ENCODE measurements at places on chromosomes 4 and X. TPM values are rescaled to one million over a fixed set of nuclear protein-coding genes. Genes with fewer than 3 reads are reported as not detected.

GRCh38 chr4:53012738-53013137, 150.6 kb downstream of the RASL11B start:
- DNase-seq = peak; percentile 30
- H3K4me3 ChIP-seq = no peak overlapping the region
- H3K36me3 ChIP-seq = no peaks in the 10 kb centered on the region
- H3K27ac ChIP-seq = peak overlapping the region; percentile 45
- H3K27me3 ChIP-seq = no peaks in the 10 kb centered on the region

GRCh38 chrX:130321550-130321949, 18.2 kb upstream of the SLC25A14 start:
- H3K4me1 ChIP-seq = no peaks in the 10 kb centered on the region
- DNase-seq = no peak
- no peak overlapping the region for H3K4me3 ChIP-seq
- no peak overlapping the region for H3K27ac ChIP-seq
- H3K27me3 ChIP-seq = peaks cover 5% of the 10 kb centered on the region

DNA sequence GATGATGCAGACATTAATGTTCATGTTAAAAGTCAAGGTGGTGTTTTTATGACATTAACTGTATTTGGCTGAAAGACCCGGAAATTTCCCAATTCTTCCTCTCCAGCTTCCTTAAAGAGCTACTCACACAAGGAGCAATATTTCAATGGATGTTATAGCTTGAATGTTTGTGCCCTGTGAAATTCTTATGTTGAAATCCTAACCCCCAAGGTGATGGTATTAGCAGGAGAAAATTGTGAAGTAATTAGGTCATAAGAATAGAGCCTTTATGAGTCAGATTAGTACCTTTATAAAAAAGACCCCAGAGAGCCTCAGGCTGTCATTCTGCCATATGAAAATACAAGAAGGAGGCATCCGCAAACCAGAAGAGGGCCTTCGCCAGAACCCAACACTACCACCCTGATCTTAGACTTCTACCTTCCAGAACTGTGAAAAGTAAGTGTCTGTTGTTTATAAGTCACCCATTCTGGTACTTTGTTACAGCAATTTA, 3.6 kb downstream of the TLR1 start:
- no peaks in the 10 kb centered on the region for H3K4me1 ChIP-seq
- no peaks in the 10 kb centered on the region for H3K27me3 ChIP-seq
- H3K36me3 ChIP-seq = no peaks in the 10 kb centered on the region
- H3K27ac ChIP-seq = no peak overlapping the region
- no peak for DNase-seq

GRCh38 chr4:151718984-151719955, 41.5 kb downstream of the GATB start:
- no peak overlapping the region for H3K27ac ChIP-seq
- no peaks in the 10 kb centered on the region for H3K4me1 ChIP-seq
- H3K36me3 ChIP-seq = no peaks in the 10 kb centered on the region
- H3K4me3 ChIP-seq = no peak overlapping the region
- H3K27me3 ChIP-seq = no peaks in the 10 kb centered on the region

DNA sequence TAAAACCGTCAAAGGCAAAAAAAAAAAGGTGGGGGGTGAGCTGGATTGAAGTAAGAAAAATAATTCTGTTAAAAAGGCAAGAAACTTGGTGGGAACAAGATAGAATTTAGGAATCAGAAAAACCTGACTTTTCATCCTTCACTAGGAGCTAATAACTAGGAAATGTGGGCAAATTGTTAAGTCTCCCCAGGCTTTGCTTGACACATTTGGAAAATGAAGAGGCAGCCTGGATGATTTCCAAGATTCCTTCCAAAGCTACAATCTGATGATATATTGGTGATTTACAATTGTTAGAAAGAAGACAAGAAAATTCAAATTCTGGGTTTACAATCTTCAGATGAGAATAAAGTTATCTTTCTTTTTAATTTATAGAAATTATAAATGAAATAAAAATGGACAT, 1062.5 kb downstream of the ADGRL3 start:
- no peak overlapping the region for H3K27ac ChIP-seq
- no peak overlapping the region for H3K4me3 ChIP-seq
- DNase-seq = no peak
- H3K27me3 ChIP-seq = no peaks in the 10 kb centered on the region
- H3K4me1 ChIP-seq = no peaks in the 10 kb centered on the region

GRCh38 chrX:149939655-149939904, 1.3 kb upstream of the EOLA2 start:
- peak overlapping the region; percentile 90 for H3K27ac ChIP-seq
- peak overlapping the region; percentile 71 for H3K4me3 ChIP-seq
- H3K36me3 ChIP-seq = peaks cover 2% of the 10 kb centered on the region
- H3K4me1 ChIP-seq = no peaks in the 10 kb centered on the region
- no peaks in the 10 kb centered on the region for H3K27me3 ChIP-seq
- no peak for DNase-seq

- H3K27ac ChIP-seq = no peak overlapping the region
- H3K36me3 ChIP-seq = peaks cover 41% of the 10 kb centered on the region
- peaks cover 13% of the 10 kb centered on the region for H3K4me1 ChIP-seq
- no peak overlapping the region for H3K4me3 ChIP-seq
- H3K27me3 ChIP-seq = no peaks in the 10 kb centered on the region
Measured at GRCh38 chr4:1241936-1242505, 6.9 kb downstream of the CTBP1 start.

DNA sequence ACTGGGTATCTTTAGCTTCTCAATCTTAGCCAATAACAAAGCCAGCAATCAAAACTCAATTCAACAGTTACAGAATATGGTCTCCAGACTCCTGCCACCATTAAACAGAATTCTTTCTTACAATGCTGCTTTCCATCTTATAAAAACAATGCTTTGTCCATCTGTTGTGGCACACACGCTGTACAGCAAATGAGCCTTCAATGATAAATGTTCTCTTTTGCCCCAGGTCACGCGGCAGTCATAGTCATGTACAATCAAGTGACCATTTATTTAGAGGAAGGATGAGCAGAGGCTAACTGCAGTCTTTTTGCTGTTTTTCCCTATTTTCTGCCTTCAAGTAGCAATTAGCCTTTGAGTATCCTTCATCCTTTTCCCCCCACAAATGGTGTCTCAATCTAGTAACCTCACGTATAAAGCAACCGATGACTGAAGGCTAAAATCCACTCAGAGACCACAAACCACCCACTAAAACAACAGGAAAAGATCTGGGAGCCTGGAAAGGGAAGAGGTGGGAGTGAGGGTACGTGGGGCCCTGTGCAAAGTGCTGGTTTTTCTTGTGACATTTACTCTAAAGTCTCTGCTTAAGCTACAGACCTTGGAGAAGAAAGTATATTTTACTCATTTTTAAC, 24.4 kb downstream of the TRIM2 start:
- no peaks in the 10 kb centered on the region for H3K27me3 ChIP-seq
- H3K27ac ChIP-seq = no peak overlapping the region
- no peak overlapping the region for H3K4me3 ChIP-seq
- no peak for DNase-seq
- H3K36me3 ChIP-seq = no peaks in the 10 kb centered on the region
- H3K4me1 ChIP-seq = peaks cover 15% of the 10 kb centered on the region

GRCh38 chr4:151098979-151099228, 524 bp upstream of the RPS3A start:
- peak overlapping the region; percentile 38 for H3K4me3 ChIP-seq
- no peaks in the 10 kb centered on the region for H3K27me3 ChIP-seq
- H3K4me1 ChIP-seq = no peaks in the 10 kb centered on the region
- H3K27ac ChIP-seq = peak overlapping the region; percentile 13
- H3K36me3 ChIP-seq = peaks cover 17% of the 10 kb centered on the region

GRCh38 chr4:14871676-14872430, 130.4 kb upstream of the CPEB2 start:
- no peaks in the 10 kb centered on the region for H3K36me3 ChIP-seq
- peaks cover 6% of the 10 kb centered on the region for H3K27me3 ChIP-seq
- no peaks in the 10 kb centered on the region for H3K4me1 ChIP-seq
- H3K27ac ChIP-seq = no peak overlapping the region

DNA sequence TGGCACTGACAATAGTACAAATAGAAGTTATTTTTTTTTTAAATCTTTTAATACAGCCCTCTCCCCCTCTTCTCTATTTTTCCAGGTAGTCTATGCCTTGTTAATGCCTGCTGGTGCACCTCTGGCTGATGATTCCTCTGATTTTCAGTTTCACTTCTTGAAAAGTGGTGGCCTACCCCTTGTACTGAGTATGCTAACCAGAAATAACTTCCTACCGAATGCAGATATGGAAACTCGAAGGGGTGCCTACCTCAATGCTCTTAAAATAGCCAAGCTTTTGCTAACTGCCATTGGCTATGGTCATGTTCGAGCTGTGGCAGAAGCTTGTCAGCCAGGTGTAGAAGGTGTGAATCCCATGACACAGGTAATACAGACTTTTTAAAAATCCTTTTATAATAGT, 99.1 kb downstream of the USP9X start:
- H3K27ac ChIP-seq = no peak overlapping the region
- DNase-seq = no peak
- H3K27me3 ChIP-seq = no peaks in the 10 kb centered on the region
- H3K4me3 ChIP-seq = no peak overlapping the region
- H3K36me3 ChIP-seq = peaks cover 15% of the 10 kb centered on the region

DNA sequence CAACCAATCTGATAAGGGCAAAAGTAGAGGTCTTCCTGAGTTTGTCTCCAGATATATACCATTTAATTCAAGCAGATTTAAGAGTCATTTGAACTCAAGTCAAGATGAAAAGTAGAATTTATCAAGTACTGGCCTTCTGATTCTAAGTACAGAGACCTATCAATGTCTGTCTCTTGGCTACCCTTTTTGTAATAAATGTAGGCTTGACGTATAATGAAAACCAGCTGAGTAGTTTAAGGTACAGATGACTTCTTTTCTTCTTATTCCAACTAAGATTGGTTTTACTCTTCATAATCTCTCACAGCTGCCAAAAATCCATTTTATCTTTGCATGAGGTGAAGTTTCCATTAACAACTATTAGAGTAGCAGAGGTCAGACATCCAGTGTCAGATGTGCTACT, 867.6 kb downstream of the FAT4 start:
- no peak overlapping the region for H3K27ac ChIP-seq
- no peaks in the 10 kb centered on the region for H3K27me3 ChIP-seq
- H3K4me1 ChIP-seq = no peaks in the 10 kb centered on the region
- DNase-seq = no peak
- H3K4me3 ChIP-seq = no peak overlapping the region

DNA sequence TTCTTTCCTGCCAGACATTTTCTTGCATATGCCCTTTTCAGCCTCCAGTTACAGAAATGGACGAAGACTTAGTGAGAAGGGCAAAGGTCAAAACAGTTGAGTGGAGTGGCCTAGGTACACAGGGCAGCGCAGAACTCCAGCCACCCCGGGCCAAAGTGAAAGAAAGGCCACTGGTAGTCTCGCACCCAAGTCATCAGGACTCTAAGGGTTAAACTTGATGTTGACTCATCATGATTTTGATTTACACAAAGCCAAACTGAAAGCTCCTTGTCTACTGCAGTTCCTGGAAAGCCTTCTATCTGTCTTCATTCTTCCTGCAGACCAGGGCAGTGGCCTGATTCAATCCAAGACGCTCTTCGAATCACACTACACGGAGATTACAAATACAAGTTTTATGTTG, 2.6 kb upstream of the IL13RA1 start:
- H3K36me3 ChIP-seq = no peaks in the 10 kb centered on the region
- DNase-seq = peak; percentile 56
- no peaks in the 10 kb centered on the region for H3K27me3 ChIP-seq
- H3K4me1 ChIP-seq = peaks cover 6% of the 10 kb centered on the region
- peak overlapping the region; percentile 13 for H3K4me3 ChIP-seq

DNA sequence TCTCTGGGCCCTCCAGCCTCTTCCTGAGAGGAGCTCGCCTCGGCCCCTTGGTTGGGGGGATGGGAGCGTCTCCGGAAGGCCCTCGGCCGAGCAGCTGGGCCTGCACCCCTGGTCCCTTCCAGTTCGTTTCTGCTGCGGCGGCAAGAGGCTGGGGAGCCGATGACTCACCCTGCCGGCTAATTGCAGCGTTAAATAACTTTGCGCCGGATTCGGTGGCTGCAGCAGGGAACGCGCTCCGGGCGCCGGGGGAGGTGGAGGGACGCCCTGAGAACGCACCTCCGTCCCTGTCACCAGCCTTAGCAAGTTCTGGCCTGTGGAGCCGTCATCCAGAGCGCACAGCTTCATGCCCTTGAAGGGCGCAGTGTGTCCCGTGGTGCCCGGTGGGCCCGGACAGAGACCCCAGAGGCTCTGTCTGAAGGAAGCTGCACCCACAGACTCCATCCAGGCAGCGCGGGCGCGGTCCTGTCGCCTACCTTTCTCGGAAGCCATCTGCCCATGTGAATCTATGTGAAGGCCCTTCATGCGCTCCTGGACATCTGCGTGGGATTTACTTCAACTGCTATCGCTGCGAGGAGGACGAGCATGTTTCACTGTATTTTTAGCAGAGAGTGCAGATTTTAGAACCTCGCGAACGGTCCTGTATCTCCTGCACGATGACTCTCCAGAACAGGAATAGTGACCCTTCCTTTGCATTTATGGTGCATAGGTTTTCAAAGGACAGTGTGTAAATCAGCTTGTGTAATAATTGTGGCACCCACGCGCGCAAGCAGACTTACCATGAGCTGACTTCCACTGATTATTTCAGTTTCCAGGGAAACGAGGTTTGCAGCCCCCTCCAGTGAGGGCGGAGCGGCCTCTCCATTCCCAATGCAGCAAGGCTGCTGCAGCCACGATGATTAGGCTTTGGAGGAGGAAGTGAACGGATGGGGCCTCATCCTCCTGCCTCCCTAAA, 1.7 kb upstream of the TMEM271 start:
- no peak overlapping the region for H3K27ac ChIP-seq
- DNase-seq = no peak
- peaks cover 53% of the 10 kb centered on the region for H3K27me3 ChIP-seq
- no peaks in the 10 kb centered on the region for H3K36me3 ChIP-seq

DNA sequence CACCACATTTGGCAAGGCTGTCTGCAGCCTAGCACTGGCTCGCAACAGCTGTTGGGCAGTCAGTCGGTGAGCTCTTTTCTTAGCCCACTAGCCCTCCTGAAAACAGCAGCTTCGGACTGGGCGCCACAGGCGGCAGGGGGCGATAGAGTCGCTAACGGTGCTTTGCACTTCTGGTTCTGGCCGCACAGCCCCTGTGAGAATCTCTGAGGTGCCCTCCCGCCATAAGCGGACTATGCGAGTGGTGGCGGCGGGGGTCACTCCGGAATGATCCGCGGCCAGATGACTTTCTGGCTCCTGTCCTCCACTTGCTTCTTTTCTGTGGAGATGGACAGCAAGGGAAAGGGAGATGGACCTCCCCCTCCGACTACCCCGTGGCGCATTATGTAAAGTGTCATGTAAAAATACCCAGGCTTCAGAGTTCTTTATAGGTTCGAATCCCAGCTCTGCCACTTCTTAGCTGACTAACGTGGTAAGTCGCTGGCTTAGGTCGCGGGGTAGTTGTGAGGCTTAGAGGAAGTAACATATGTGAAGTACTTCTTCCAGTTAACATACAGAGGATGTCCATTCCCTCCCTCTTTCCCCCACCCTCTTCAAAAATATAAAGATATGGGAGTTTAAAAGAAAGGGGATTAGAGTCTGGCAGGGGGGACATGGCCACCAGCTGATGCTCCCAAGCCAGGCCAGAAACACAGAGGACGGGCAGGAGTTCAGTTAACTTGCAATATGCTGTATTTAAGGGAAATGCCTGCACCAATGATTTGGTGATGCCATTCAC, 11.0 kb downstream of the ARHGAP36 start:
- DNase-seq = no peak
- no peak overlapping the region for H3K27ac ChIP-seq
- H3K27me3 ChIP-seq = peaks cover 14% of the 10 kb centered on the region
- no peak overlapping the region for H3K4me3 ChIP-seq
- no peaks in the 10 kb centered on the region for H3K4me1 ChIP-seq

The STATH gene
- not detected for polyA plus RNA-seq

The NXF2 gene
- not detected for polyA plus RNA-seq

The TMEM187 gene
- 6.3 TPM for polyA plus RNA-seq

The TMEM156 gene
- 0.82 TPM for polyA plus RNA-seq

The RAB9B gene
- polyA plus RNA-seq = 0.58 TPM

The XKRX gene
- 0.26 TPM for polyA plus RNA-seq

The RGN gene
- polyA plus RNA-seq = 0.26 TPM

The GC gene
- not detected for polyA plus RNA-seq
